Muscle of back (tissue), 13 donors: ENCODE measurements at places on chromosomes 7 and 10. TPM values are rescaled to one million over a fixed set of nuclear protein-coding genes. Genes with fewer than 3 reads are reported as not detected.

The FAM131B gene
- 1.6 TPM for polyA plus RNA-seq

The CADPS2 gene
- polyA plus RNA-seq: 4.8 TPM

The SLC29A4 gene
- polyA plus RNA-seq: 26.2 TPM

The LRRTM3 gene
- 1.7 TPM for polyA plus RNA-seq

The RPEL1 gene
- 0.19 TPM for polyA plus RNA-seq

The NAT16 gene
- polyA plus RNA-seq: not detected

The ASB15 gene
- 5.7 TPM for polyA plus RNA-seq

The TAS2R3 gene
- 0.26 TPM for polyA plus RNA-seq

The GPR26 gene
- not detected for polyA plus RNA-seq

The ZNF239 gene
- polyA plus RNA-seq: 5.5 TPM

The PNLIPRP3 gene
- not detected for polyA plus RNA-seq

The WNT8B gene
- polyA plus RNA-seq: not detected

The CHST3 gene
- 11.3 TPM for polyA plus RNA-seq

The CALML3 gene
- 0.10 TPM for polyA plus RNA-seq

The RET gene
- polyA plus RNA-seq: 2.3 TPM

The MYO1G gene
- 6.6 TPM for polyA plus RNA-seq

The LRGUK gene
- polyA plus RNA-seq: 0.81 TPM

The ADAM22 gene
- 10.2 TPM for polyA plus RNA-seq

The WDR86 gene
- 5.8 TPM for polyA plus RNA-seq

The PDK4 gene
- polyA plus RNA-seq: 25.3 TPM

The CEP55 gene
- polyA plus RNA-seq: 10.9 TPM

The HGF gene
- polyA plus RNA-seq: 7.9 TPM

The CXCL12 gene
- 203 TPM for polyA plus RNA-seq

The GARIN1A gene
- polyA plus RNA-seq: 2.7 TPM

The UNCX gene
- polyA plus RNA-seq: not detected

The HOXA1 gene
- 1.1 TPM for polyA plus RNA-seq

The TRIM74 gene
- 0.62 TPM for polyA plus RNA-seq

The H2BK1 gene
- polyA plus RNA-seq: not detected

The NPFFR1 gene
- 0.04 TPM for polyA plus RNA-seq

The GRID1 gene
- 6.5 TPM for polyA plus RNA-seq

The INA gene
- 0.12 TPM for polyA plus RNA-seq

The CASD1 gene
- polyA plus RNA-seq: 51.6 TPM

The C7orf57 gene
- polyA plus RNA-seq: 0.33 TPM

The EGR2 gene
- 6.8 TPM for polyA plus RNA-seq

The SRRM3 gene
- 0.71 TPM for polyA plus RNA-seq

The CAV2 gene
- 51.8 TPM for polyA plus RNA-seq

The CALCR gene
- polyA plus RNA-seq: 11.9 TPM

The SFMBT2 gene
- 8.4 TPM for polyA plus RNA-seq

The SLC39A12 gene
- polyA plus RNA-seq: not detected

The HMX3 gene
- not detected for polyA plus RNA-seq

The KIF11 gene
- 21.6 TPM for polyA plus RNA-seq

The HHEX gene
- 6.2 TPM for polyA plus RNA-seq

The AEBP1 gene
- polyA plus RNA-seq: 126 TPM

The PDE6C gene
- 0.22 TPM for polyA plus RNA-seq

The ITIH5 gene
- polyA plus RNA-seq: 36.9 TPM

The GALNT11 gene
- 36.0 TPM for polyA plus RNA-seq

The PROSER2 gene
- 5.7 TPM for polyA plus RNA-seq

The LHFPL3 gene
- polyA plus RNA-seq: not detected

The ATG9B gene
- polyA plus RNA-seq: 0.75 TPM

The CYP17A1 gene
- polyA plus RNA-seq: 1.2 TPM

The VENTX gene
- polyA plus RNA-seq: 0.19 TPM

The NXPH1 gene
- polyA plus RNA-seq: 0.10 TPM

The AOAH gene
- 3.2 TPM for polyA plus RNA-seq

The ACTL6B gene
- 0.14 TPM for polyA plus RNA-seq

The CALML5 gene
- polyA plus RNA-seq: not detected
